ENCODE measurements at places on chromosomes 5 and 9. TPM values are rescaled to one million over a fixed set of nuclear protein-coding genes. Genes with fewer than 3 reads are reported as not detected.
A peak's percentile ranks its signal among the peaks of the same experiment; 100 is the strongest.

- no peak for DNase-seq
Measured at GRCh38 chr9:77017505-77017894, 2.0 kb upstream of the FOXB2 start.

- no peak for DNase-seq
Measured at GRCh38 chr5:157253547-157253946, 12.4 kb upstream of the CYFIP2 start.

GRCh38 chr5:65020492-65020891 lies 251.8 kb downstream of the CWC27 start:
- no peak for DNase-seq

- peak; percentile 9 for DNase-seq
Measured at GRCh38 chr5:168844922-168845296, 265.7 kb upstream of the PANK3 start.

- DNase-seq: no peak
Measured at GRCh38 chr9:123983047-123983446, 28.5 kb upstream of the LHX2 start.

DNA sequence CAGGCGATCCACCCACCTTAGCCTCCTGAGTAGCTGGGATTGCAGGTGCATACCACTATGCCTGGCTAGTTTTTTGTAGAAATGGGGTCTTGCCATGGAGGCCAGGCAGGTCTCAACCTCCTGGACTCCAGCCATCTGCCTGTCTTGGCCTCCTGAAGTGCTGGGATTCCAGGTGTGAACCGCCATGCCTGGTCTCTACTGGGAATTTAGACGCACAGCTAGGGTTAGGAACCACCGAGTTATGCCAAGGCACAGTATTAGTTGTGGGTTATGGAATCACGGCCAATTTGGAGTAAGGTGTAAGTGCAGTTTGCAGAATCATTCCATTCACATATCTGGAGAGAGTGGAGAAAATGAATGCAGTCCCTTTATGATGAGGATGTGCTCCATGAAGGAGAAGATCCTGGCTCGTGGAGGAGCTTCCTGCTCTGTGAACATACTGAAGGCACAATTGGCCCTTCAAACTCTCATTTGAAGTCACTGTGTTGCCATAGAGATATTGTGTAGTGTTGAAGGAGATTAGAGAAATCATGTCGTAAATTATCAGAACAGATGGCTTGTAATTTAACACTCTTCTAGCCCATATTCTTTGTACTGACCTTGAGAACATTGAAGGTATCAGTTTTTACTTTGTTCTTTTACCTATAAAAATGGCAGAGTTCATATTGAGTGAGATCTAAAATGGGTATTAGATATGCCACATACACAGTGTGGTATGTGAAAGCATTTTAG lies 18.8 kb downstream of the TRIO start:
- no peak for DNase-seq

- DNase-seq: no peak
Measured at GRCh38 chr9:25917731-25918362, 239.6 kb upstream of the TUSC1 start.

DNA sequence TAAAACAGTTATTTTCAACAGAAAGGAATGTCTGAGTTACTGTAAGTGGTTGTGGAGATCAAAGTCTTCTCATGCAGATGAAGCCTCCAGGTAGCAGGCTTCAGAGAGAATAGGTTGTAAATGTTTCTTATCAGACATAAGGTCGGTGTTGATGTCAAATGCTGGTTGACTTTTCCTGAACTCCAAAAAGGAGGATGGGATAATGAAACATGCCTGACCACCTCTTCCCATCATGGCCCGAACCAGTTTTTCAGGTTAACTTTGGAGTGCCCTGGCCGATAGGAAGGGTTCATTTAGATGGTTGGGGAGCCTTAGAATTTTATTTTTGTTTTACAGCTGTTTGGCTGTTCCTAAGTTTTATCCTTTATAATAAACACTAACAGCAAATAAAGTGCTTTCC lies 478.4 kb downstream of the ACTL7B start:
- DNase-seq: no peak

DNA sequence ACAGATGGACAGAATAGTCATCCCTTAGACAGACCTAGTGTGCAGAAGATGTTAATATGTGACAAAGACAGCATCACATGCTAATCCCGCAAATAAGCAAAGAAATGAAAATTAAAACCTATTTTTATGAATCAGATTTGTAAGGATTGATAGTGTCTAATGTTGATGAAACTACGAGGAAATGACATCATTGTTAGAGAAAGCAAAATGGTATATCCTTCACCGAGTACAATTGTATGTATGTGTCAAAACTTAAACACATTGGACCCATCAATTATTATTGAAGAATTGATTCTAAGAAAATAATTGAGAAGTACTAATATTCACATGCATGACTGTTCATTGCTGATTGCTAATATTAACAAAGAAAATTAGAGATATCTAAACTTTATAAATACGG lies 493.2 kb downstream of the BNC2 start:
- DNase-seq: no peak

GRCh38 chr9:73348471-73348870 lies 196.8 kb downstream of the ANXA1 start:
- DNase-seq: no peak

The HTR1A gene
- total RNA-seq: not detected

The SHROOM1 gene
- 49.4 TPM for total RNA-seq

The CRAT gene
- total RNA-seq: 110 TPM

The DNAJC25 gene
- total RNA-seq: 2.2 TPM

DNA sequence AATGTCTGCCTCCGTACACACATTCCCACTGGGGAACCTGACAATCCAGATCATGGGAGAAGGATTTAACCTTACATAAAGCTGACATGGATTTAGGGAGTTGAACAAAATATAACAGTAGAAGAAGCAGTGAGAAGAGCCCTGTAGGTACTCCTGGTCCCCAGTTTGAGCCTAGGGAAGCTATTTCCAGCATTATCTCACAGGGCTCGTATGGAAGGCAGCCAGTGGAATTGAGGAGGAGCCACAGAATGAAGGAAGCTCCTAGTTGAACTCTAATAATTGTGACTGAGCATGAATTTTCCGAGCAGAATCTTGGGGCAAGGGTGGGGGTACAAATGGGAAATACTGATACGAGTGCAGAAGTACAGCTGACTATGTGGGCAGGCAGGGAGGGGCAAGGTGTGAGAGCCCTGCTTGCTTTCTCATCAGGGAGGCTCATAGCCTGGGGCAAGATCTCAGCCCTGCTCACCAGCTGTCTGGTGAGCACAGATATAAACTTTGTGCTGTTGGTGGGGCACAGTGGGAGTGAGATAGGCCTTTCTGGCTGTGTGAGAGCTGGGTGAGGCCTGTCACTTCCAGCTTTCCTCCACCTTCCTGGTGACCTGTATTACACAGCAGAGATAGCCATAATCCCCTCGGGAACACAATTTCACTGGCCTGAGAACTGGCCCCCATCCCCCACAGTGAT lies 290.7 kb upstream of the IL12B start:
- no peak for DNase-seq

- DNase-seq: no peak
Measured at GRCh38 chr5:61137835-61138234, 24.4 kb downstream of the SMIM15 start.

- no peak for DNase-seq
Measured at GRCh38 chr5:126720369-126720768, 56.6 kb upstream of the LMNB1 start.

The PCDHGA2 gene
- total RNA-seq: 4.9 TPM

GRCh38 chr9:132937463-132937901 lies 6.9 kb downstream of the TSC1 start:
- no peak for DNase-seq

DNA sequence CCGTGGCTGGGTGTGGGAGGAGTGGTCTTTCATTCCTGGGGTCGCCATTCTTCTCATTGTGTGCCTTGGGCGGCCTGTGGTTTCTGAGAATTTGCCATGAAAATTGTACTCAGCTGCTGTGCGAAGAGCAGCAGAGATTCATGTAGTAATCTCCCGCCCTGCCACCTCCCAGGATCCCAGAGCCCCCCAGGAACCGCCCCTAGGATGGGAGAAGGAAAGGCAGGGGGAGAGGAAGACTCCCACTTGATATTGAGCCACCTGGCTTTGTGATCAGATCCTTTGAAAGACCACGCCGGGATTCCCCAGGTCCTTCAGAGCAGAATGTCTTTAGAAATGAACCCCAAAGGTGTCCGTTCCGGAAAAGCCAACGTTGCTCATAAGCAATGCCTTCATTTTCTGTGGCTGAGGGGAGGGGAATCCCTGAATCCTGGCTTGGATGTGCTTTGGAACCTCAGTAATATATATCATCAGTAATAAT lies 27.6 kb downstream of the NEURL1B start:
- DNase-seq: no peak

- DNase-seq: no peak
Measured at GRCh38 chr9:95343725-95344287, 26.3 kb upstream of the FANCC start.

DNA sequence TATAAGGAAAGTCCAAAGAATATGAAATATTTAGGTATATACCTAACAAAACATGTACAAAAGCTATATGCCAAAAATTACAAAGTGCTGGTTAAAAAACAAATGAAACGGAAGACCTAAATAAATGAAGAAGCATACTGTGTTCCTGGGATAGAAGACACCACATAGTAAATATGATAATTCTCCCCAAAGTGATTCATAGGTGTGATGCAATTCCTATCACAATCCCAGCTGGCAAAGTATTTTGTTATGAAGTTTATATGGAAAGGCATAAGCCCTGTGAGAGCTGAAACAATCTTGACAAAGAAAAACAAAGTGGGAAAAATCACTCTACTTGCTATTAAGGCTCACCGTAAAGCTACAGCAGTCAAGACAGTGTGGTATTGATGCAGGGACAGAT lies 2.6 kb upstream of the SMIM23 start:
- no peak for DNase-seq

DNA sequence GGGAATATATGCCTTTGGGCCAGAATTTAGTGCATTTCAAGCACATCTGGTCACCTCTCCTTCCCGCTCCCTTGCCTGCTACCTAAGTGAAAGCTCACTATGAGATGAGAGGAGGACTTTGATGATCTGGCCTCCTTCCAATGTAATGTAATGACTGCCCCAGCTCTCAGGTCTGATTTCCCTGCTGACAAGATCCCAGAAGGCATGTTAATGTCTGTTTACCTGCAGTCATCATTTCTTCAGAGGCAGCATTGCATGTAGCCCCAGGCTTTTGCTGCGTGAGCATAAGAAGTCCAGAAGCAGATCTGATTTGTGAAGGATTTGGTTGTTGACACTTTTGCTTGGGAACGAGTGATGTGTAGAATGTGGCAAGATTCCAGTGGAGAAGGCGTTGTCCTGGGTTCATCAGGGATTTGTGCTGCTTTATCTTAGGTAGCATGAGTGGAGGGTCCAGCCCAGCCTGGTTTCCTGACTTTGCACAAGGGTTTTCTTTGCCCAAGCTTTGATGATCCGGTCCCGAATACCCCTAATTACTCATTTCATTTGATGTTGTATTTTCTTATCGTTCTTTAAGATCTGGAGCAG lies 192.7 kb downstream of the GOLPH3 start:
- DNase-seq: no peak

The EFNA5 gene
- total RNA-seq: 2.2 TPM

All from ascending aorta (tissue), 2 donors.